HT1080 (cell line): ENCODE measurements at places on chromosomes 7 and 10.

- DNase-seq = no peak
Measured at GRCh38 chr10:30986053-30986555, 45.6 kb downstream of the ZNF438 start.

GRCh38 chr7:126462405-126462804 lies 790.3 kb downstream of the GRM8 start:
- DNase-seq = no peak

GRCh38 chr7:1667566-1668395 lies 2.3 kb upstream of the ELFN1 start:
- DNase-seq = no peak

DNA sequence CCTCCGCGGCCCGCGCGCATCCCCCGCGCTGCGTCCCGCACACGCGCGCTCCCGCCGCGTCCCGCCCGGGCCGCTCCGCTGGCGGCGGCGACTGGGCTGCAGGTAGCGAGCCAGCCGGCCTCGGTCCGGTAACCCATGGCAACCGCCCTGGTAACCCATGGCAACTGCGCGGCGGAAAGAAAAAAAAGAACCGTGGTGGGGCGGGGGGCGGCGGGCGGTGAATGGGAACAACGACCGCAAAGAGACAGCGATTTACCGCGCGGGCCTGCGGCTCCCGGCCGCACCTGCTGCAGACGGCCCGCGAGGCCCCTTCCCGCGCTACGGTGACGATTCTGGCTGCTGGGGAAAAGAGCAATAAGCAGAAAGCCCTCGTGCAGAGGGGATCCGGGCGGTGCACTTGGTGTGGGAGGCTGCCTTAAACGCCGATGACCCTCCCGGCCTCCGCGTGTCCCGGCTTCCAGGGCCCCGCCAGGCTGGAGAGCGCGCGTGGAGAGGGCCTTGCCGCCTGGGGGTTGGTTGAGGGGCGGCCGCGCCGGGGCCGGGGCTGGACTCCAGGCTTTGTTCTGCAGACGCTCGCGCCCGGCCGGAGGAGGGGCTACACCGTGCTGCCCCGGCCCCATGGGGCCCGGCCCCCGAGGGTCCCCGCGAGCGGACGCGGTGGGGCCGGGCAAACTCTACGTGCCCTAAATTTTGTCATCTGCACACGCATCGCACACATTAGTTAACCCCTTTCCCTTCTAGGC lies 84.7 kb downstream of the SNX10 start:
- no peak for DNase-seq

DNA sequence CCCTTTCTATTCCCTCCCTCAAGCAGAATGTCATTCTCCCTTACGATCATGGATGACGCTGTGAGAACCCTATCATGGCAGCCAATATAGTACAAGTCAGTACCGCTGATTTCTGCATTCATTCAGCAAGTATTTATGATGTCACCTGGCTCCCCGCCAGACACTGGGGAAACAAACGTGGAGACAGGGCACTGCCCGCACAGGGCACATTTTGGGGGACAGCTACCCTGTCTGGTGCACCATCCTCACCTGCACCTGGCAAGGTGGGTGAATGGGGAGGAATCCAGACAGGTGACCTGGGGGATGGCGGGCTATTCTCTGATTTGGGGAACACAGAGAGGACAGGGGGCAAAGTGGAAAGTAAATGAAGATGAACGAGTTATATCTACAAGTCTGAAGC lies 28.4 kb downstream of the MKI67 start:
- DNase-seq = no peak

GRCh38 chr10:78448994-78449418 lies 415.3 kb downstream of the RPS24 start:
- DNase-seq = no peak

DNA sequence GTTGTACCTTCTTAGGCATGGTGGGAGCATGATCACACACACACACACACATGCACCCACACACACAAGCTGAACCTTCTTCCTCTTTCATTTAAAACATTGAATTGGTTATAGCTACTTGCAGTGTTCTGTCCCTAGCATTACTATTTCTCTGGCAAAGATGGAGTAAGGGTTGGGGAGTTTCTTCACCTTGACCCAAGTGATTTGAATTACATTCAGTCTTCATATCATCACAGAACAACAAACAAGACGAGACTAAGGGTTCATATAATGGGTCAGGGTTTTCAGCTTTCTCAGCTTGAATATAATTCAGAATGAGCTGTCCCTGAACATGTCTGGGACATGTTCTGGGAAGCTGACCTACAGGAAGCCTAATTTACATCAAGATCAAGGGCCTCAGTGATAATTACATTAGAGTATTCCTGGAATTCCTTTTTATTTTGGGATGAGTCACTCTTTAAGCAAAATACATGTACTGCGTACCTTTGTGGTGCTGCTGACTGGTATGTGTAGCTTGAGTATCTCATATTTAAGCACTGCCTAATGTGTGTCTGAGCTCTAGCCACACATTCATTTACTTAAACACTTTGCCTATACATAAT lies 213.5 kb upstream of the TMEM229A start:
- DNase-seq = peak; percentile 60

GRCh38 chr7:42548816-42549611 lies 312.0 kb upstream of the GLI3 start:
- DNase-seq = no peak

DNA sequence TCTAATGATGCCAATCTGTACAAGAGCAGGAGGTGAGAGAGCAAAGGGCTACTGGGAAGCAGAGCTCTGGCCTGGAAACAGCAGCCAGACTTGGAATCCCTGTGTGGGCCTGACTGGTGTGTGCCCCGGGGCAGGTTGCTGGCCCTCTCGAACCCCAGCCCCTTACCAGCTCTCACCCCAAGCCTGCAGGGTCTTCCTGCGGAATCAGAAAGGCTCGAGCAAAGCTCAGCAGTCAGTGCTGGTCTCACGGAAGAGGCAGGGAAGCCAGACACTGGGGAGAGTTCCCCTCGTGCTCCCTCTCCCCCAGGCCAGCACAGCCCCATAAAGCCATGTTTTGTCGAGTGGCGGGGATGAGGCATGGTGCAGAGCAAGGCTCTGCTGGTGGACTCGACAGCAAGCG lies 50.1 kb downstream of the POLR3A start:
- no peak for DNase-seq

DNA sequence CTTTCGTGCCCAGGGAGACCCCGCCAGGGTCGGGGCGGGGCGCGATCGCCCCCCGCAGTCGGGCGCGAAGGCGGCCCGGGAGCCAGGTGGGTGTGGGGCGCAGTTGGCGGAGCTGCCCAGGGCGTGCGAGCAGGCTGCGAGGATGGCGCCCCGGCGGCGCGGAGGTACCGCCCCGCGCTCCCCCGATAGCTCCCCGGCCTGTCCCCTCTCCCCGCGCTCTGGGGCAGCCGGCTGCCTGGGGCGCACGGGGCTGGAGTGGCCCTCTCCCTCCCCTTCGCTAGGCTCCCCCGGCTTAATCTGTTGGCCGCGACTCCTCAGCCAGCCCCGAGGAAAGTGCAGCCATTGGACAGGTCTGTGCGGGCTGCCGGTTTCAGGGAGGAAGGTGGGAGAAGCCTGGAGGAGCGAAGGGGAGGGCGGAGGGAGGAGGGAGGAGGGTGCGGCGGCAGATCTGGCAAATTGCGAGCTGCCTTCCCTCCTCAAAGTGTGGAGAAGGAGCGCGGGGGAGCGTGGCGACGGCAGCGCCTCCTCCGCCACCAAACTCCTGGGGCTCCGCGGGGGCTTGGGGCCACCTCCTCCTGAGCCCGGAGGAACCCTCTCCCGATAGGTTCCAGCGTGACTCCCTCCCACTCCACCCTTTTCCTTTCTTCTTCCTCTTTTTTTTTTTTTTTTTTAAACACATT lies 361 bp upstream of the PLXDC2 start:
- DNase-seq = peak; percentile 23

- no peak for DNase-seq
Measured at GRCh38 chr10:28959850-28960501, 282.7 kb downstream of the BAMBI start.

DNA sequence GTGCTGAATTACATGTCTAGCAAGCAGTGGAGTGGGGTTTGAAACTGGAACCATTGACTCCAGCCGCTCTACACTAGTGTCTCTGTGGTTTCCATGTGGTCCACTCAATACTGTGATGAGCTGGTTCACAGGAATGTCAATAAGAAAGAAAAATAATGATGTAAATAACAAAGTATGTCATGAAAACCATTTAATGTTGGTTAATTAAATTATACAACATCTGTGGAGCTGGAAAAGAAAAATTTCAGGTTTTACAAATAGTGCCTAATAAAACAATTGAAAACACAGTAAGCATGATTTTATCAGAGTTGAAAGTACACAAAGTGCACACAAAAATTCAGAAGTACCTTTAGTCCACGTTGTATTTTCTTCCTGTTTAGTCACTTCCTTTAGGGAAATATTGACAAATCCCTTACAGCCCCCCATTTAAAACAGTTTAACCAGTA lies 28.7 kb upstream of the NAMPT start:
- DNase-seq = peak; percentile 60

DNA sequence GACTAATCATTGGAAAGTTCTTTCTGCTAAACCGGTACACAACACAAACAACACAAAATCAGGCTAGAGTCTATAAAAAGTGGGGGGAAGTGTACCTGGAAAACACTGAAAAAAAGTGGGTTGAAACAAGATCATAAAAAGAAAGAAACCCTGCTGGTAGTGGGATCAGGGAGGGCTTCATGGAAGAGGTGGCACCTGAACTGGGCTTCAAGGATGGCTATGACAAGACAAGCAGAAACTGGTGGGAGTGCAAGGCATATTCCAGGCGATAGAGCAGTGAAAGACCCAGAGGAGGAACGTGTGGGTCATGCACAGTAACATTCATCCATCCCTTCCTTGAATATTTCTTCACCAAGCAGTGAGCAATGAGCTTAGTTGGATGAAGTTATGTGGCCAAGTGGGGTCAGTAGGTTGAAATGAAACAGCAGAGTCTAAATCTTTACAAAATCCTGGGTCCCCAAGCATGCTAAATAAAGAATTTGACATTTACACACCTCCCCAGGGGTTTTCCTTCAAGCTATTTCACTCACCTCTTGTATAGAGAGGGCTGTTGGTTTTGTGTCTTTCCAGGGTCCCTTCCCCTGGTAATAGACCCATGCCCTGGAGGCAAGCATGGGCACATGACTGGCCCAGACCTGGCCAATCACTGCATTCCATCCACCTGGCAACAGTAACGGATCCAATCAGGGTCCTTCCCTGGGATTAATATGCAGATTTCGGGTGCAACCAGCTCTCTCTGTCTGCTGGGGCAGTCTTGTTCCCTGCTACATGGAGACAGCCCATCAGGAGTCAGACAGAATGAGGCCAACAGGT lies 38.2 kb downstream of the SPOCK2 start:
- no peak for DNase-seq

DNA sequence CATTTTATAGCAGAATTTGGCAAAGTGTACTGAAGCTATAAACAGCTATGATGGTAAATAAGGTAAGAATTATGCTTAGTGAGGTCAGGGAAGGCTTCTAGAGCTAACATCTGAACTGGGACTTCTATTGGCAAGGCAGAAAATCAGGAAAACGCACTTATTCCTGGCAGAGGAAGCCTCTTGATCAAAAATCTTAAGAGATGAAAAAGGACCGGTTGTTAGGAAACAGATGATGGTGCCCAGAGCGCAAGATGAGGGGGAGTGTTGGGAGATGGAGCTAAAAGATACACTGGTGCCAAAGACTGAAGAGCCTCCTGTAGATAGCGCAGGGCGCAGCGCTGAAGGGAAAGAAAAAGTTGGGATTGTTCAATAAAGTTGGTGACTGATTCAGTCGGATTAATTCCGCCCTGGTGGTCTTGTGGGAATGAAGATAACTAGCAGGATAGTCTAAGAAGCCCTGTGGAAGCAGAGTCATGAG lies 550 bp upstream of the CALU start:
- DNase-seq = no peak

- no peak for DNase-seq
Measured at GRCh38 chr10:28709001-28709710, 31.8 kb downstream of the BAMBI start.

DNA sequence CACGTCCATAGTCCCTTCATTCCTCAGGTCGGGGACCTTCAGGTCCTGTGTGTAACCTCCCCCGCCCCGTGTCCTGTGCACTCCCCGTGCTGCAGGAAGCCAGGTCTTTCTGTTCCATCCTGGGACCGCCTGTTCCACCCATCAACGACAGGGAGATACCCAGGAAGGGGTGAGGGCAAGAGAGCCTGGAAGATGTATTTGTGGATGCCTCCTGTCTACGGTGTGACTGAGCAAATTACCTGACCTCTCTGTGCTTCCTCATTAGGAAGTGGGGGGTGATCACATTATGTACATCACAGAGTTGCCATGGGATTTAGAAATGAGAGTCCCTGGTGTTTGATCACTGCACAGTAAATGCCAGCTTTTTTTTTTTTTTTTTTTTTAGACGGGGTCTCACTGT lies 46.3 kb downstream of the GRID2IP start:
- DNase-seq = no peak

GRCh38 chr7:130887182-130887956 lies 153.4 kb upstream of the KLF14 start:
- DNase-seq = peak; percentile 95

DNA sequence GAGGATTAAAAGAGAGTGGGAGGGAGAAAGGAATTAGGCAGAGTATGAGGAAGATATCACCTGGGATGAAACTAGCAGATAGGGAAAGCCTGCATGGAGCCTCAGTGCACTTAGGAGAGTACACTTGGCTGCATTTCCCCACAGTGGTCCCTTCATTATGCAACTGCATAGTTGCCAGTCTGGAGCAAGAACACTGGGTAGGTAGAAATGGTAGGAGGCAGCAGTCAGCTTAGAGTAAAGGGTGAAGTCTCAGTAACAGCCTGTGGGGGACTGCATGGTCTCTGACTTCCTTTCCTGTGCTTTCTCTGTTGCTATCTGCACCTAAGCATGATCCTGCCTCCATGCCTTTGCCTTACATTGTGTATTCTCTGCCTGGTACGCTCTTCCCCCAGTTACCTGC lies 14.0 kb upstream of the PCGF5 start:
- no peak for DNase-seq

GRCh38 chr7:39527951-39528350 lies 38.3 kb upstream of the YAE1 start:
- DNase-seq = peak; percentile 17

- DNase-seq = peak; percentile 29
Measured at GRCh38 chr7:41796331-41796730, 93.4 kb upstream of the INHBA start.

DNA sequence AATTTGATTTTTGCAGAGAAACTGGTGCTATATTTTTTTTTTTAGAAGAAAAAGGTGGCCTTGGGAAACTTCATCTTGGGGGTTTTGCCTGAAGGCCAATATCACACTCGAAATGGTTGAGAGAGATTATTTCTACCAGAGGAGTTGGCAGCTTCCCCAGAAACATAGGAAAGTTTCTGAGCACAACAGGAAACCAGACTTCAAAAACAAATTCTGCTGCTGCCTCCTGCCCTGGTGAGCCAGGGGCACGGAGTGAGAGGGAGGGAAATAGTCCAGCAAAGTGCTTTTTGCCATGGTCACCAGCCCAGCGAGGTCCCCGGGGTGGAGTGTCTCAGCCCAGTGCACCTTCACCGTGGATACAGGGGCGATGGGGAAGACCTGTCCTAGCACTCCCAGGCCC lies 61.1 kb downstream of the FOXI2 start:
- no peak for DNase-seq

DNA sequence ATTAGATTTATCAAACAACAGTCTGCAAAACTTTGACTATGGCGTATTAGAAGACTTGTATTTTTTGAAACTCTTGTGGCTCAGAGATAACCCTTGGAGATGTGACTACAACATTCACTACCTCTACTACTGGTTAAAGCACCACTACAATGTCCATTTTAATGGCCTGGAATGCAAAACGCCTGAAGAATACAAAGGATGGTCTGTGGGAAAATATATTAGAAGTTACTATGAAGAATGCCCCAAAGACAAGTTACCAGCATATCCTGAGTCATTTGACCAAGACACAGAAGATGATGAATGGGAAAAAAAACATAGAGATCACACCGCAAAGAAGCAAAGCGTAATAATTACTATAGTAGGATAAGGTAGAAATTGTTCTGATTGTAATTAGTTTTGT lies 31.4 kb downstream of the LRRC17 start:
- no peak for DNase-seq
